Myocyte (in vitro differentiated cells): ENCODE measurements at places on chromosomes 6 and 20. TPM values are rescaled to one million over a fixed set of nuclear protein-coding genes. Genes with fewer than 3 reads are reported as not detected.

DNA sequence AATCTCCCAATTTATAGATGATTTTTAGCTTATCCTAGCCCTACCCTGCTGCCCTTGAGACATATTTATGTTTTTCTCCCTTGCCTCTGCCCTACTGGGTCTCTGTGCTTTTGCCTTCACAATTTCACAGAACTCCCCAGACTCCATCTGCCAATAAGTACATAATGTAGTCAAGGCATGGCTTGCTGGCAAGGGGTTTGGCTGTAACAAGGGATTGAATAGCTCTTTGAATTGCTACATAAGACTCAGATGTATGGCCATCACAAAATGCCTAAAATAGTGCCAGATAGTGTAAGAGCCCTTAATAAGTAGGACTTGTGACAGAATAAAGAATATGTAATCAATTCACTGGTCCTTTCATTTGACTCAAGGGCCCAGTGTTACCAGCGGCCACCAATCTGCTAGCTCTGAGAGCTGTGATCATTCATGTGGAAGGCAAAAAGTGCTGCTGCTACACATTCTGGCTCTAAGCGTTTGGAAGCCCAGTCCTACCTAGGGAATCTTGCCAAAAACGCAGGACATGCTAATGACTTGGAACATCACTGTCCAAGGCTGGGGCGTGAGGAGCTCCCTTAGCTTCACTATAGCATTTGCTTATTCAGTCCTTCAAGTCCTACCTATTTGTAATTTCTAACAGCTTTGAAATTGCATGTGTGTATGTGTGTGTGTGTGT lies 20.5 kb downstream of the CLVS2 start:
- no peak for DNase-seq

GRCh38 chr20:50197463-50198179 lies 7.0 kb downstream of the CEBPB start:
- DNase-seq: no peak

SKIC2 gene
- 32.1 and 37.3 TPM in 2 replicates for total RNA-seq

DNA sequence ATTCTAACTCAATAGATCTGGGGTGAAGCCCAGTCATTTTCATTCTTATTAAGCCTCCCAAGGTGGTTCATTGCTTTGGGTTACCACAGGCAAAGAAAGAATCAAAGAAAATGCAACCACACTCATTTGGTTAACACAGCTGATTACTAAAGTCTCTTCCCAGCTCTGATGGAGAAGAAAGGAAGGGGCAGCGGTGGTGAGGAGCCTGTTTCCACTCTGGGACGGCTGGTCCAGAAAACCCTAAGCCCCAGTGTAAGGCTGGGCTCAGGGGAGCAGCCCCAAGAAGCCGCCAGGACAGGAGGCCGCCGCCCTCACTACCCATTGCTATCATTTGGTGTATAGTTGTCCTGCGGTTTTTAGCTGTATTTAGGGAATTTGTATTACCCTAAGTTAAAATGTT lies 226.9 kb downstream of the CD83 start:
- DNase-seq: peak; percentile 12

DNA sequence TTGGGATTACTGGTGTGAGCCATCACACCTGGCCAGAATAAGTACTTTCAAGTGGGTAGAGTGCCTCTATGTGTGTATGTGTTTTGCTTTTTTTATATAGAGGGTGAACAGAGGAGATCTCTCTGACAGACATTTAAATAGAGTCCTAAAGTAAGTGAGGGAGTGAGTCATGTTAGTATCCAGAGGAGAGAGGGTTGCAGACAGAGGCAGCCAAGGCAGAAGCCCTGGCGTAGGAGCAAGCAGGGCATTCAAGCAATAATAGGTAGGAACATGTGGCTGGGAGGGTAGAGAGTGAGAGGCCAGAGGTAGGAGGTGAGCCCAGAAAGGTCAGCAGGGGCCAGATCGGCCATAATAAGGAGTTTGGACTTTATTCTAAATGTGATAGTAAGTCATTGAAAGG lies 48.9 kb downstream of the PHF20 start:
- DNase-seq: peak; percentile 22

DNA sequence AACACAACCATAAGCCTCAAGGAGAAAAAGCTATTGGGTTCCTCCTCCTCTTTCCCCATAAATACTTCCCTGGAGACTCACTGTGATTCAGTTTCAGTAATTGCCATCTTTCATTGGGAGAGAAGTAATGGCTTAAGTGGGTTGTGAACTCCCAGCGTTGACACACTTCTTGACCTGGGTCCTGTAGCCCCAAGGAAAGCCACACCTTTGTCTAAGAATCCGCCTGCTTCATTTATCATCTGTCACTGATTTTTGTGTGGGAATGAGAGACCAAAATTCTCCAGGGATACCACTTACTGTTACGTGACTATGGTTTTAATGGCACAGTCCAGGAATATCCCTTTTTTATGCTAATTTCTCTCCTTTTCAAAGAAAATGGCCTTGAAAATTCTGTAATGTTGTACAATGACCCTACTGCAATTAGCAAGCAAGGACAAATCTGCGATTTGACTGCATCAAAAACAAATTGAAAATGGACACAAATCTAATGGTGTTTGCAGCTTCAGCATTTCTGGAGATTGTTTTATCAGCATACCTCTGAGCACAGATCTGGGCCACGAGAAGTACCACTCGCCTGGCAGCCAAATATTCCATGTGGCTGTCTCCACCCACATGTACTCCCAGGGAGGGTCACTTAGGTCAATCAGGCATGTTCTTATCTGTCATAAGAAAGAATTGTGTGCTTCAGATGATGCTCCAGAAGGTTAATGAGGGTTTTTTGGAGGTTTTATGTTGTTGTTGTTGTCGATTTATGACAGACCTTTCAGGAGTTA lies 29.8 kb downstream of the DCBLD1 start:
- DNase-seq: no peak

DNA sequence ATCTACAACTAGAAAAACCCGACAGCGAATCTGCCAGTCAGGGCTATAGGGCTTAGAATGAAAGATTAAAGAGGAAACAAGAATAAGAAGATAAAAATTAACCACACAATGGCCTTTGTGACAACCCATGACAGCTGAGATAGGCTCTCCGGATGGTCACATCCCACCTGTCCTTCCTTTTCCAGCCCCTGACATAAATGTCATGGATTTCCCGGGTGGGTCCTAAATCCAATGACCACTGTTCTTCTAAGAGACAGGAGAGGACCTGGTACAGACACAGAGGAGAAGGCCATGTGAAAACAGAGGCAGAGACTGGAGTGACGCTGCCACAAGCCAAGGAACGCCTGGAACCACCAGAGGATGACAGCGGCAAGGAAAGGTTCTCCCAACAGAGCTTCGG lies 41.8 kb downstream of the ATXN1 start:
- DNase-seq: peak; percentile 82

DNA sequence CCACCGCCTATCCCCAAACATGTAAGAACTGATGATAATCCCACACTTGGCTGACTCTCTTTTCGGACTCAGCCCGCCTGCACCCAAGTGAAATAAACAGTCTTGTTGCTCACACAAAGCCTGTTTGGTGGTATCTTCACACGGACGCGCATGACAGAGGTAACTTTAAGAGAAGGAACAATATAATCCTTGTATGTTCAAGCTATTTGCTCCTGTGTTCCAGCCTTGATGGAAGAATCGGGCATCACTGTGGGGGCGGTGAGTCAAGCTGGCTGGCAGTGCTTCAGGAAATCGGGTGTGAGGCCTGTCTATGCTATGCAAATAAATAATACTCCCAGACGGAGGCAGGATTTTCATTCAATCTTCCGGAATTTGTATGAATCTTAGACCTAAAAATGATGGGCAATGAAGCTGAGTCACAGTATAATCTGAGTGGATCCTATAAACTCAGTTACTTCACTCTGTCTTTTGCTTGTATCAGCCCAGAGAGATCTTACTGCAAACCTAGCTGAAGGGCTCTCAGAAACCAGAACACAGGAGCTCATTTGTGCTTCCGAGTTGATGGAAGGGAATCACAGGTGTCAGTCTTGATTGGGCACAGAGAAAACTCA lies 45.2 kb upstream of the NT5E start:
- peak; percentile 65 for DNase-seq

GRCh38 chr20:434221-434620 lies 26.1 kb downstream of the RBCK1 start:
- DNase-seq: no peak

- DNase-seq: no peak
Measured at GRCh38 chr6:42962096-42962495, 1.5 kb downstream of the GNMT start.

MRPS18B gene
- total RNA-seq: 64.3 and 65.5 TPM in 2 replicates
